ENCODE measurements at places on chromosomes 7 and 10. TPM values are rescaled to one million over a fixed set of nuclear protein-coding genes. Genes with fewer than 3 reads are reported as not detected.

The HOXA3 gene
- polyA plus RNA-seq: 0.57 TPM

The DUS4L gene
- 5.1 TPM for polyA plus RNA-seq

The GFRA1 gene
- 0.99 TPM for polyA plus RNA-seq

The CACNB2 gene
- polyA plus RNA-seq: 0.17 TPM

The ANKRD61 gene
- polyA plus RNA-seq: 0.05 TPM

The PIP gene
- not detected for polyA plus RNA-seq

The CTAGE4 gene
- 0.17 TPM for polyA plus RNA-seq

The RBP4 gene
- polyA plus RNA-seq: 0.23 TPM

The PDK4 gene
- polyA plus RNA-seq: 23.8 TPM

The EPO gene
- 0.26 TPM for polyA plus RNA-seq

The TAS2R5 gene
- 0.58 TPM for polyA plus RNA-seq

The UTF1 gene
- polyA plus RNA-seq: 0.23 TPM

The TMEM270 gene
- polyA plus RNA-seq: not detected

The PPRC1 gene
- 15.4 TPM for polyA plus RNA-seq

The CALML3 gene
- polyA plus RNA-seq: 0.10 TPM

The ANKRD22 gene
- polyA plus RNA-seq: 2.2 TPM

The PROSER2 gene
- polyA plus RNA-seq: 3.5 TPM

The CD36 gene
- polyA plus RNA-seq: 35.7 TPM

The KLF14 gene
- 0.05 TPM for polyA plus RNA-seq

The IDI2 gene
- 0.09 TPM for polyA plus RNA-seq

The SMO gene
- polyA plus RNA-seq: 1.6 TPM

The ZSCAN21 gene
- polyA plus RNA-seq: 6.1 TPM

Measured in spleen (tissue), 13 donors.